LHCN-M2 (cell line): ENCODE measurements at places on chromosomes 2 and 18.

DNA sequence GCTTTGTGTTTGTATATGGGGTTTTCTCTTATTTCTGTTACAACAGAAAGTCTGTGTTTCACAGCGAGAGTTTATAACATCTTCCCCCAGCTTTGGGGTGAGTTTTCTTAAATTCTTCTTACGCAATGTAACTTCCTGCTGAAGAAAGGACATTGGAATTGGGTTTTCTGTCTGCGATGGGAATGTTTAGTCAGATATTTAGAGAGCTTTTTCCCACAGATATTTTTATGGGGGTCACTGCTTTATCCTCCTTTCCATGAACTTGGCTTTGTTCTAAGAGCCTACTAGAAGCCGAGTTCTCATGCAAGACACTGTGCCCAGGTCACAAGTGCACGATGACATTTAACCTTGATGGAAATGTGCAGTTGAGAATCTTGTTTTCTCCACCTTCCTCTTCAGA, 22.1 kb downstream of the B3GNT2 start:
- DNase-seq: no peak

GRCh38 chr18:8928847-8929780, 173.4 kb upstream of the NDUFV2 start:
- no peak for DNase-seq

DNA sequence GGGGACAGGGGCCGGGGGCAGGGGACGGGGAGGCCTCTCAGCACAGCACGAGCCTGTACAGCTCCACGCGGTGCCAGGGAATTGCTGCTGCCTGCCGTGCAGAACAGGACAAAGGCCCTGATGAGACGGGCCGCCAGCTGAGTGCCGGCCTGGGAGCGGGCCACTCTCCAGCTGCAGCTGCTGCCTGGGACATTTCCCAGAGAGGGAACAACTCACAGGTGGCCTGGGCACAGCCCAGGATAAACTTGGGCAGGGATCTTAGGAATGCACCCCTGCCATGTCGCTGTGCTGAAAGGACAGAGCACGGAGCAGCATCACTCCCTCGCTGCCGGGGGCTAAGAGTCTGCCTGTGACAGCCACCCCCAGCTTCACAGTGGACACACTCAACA, 38.8 kb downstream of the CENPO start:
- no peak for DNase-seq

- no peak for DNase-seq
These were observed 550.3 kb upstream of the HS6ST1 start for GRCh38 chr2:128868686-128869551.

GRCh38 chr2:75031906-75032803, 73.7 kb downstream of the POLE4 start:
- no peak for DNase-seq

DNA sequence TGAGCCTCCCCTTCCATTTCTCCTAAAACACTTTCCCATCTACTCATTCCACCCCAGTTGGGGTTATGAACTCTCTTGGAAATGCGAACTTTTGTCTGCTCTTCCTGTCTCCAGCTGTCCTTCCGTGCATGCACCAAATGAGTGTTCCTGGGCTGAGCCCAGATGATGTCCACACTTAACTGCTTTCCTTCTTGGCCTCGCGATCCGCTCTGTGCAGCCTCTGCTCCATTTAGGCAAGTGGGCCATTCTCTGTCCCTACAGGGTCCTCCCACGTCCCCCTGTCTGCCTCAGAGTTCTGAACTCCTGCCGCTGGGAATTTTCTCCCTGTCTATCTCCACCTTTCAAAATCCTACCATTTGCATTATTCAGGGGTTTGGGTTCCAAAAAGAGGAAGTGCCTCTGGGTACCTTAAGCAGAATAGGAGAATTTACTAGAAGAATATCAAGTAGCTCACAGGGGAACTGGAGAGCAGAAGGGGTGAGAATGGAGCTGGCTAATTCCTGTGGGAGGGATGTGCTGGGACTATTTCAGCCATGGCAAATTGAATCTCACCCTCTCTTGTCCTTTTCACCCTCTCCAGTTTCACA, 4.7 kb upstream of the NCK2 start:
- DNase-seq: no peak

GRCh38 chr2:224022486-224022885, 16.6 kb downstream of the SERPINE2 start:
- no peak for DNase-seq

DNA sequence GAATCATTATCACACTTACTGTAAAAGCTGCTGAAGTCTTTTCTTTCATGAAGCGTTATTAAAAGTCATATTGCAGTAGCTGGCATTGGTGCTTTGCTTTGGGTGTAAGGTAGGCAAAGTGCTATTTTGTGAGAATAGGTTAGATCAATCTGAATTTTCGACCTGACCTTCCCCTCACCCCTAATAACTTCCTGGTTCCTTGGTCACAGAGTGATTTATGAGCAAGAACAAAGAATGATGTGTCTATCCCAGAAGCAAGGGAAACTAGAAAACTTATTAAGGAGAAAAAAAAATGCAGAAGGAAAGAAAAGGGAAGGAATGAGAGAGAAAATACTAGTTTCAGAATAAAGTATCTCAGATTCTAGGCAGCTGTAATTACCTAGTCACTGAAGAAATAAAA, 163.1 kb upstream of the MEIS1 start:
- DNase-seq: no peak

- DNase-seq: peak; percentile 84
These were observed 16.3 kb upstream of the ATOH8 start for GRCh38 chr2:85737481-85737880.

GRCh38 chr2:15378148-15378908, 182.8 kb downstream of the NBAS start:
- DNase-seq: no peak

DNA sequence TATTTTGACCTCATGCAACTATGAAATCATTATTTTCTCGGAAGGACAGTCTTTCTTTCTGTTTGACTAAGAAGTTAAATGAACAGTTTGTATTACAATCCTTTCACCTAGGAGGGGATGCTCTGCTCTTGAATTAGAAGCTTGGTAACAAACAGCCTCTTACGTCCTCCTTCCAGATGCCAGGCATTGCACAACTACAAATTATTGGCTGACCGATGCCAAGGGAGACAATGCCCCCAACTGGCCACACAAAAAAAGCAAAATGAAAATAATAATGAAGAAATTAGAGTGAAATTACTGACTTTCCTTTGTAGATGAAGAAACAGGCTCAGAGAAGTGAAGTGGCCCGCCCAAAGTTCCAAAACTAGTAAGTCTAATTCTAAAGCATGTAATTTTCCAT, 177.9 kb downstream of the CYRIA start:
- DNase-seq: peak; percentile 25

GRCh38 chr2:212154477-212154878, 384.1 kb downstream of the ERBB4 start:
- DNase-seq: no peak

DNA sequence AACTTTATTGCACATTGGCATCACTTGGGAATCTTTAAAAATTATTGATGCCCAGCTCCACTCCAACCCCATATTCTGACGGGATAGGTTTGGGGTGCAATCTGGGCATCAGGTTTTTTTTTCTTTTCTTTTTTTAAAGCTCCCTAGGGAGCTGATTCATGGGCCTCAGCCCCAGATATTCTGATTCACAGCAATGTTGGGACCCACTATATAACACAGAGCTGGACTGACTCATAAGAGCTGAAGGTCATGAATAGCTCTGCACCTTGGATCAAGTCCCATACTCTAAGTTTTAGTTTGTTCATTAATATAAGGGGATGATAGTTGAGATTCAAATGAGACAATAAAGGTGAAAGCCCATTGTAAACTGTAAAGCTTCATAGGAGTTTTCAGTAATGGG, 191.1 kb upstream of the REV1 start:
- DNase-seq: peak; percentile 19
